ENCODE measurements at places on chromosomes 7 and 10.

GRCh38 chr10:133094286-133094685 is 6.6 kb downstream of the ADGRA1 start:
- no peak for DNase-seq

- DNase-seq, result no peak
Measured at GRCh38 chr7:151186640-151187408, at the start of gene ASB10. Gene ASB10 (minus strand): TSS chr7:151187250. CDS start chr7:151187130, 120 bp downstream.

- no peak for DNase-seq
Measured at GRCh38 chr7:144784943-144785342, 50.9 kb downstream of the TPK1 start.

- DNase-seq, result no peak
Measured at GRCh38 chr7:20597339-20597738, 18.1 kb upstream of the ABCB5 start.

GRCh38 chr10:131722121-131722520 is 178.7 kb upstream of the PPP2R2D start:
- no peak for DNase-seq

DNA sequence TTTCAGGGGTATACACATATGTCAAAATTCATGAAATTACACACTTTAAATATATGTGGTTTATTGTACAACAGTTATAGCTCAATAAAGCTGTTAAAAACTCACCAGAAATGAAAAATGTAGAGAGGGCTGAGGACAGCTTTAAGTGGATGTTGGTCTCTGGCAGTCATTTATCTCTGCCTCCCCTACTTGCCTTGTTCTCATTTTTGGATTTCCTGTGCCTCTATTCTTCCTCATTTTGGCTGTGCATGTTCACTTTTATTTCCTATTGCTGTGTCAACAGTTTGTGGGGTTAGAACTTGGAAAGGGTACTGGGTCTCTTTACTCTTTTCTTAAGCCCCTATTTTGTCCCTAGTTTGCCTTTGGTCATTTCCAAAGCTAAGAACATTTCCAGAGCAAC is 18.6 kb upstream of the MEST start:
- DNase-seq, result no peak

GRCh38 chr10:35780970-35781642 is 139.0 kb upstream of the FZD8 start:
- no peak for DNase-seq

DNA sequence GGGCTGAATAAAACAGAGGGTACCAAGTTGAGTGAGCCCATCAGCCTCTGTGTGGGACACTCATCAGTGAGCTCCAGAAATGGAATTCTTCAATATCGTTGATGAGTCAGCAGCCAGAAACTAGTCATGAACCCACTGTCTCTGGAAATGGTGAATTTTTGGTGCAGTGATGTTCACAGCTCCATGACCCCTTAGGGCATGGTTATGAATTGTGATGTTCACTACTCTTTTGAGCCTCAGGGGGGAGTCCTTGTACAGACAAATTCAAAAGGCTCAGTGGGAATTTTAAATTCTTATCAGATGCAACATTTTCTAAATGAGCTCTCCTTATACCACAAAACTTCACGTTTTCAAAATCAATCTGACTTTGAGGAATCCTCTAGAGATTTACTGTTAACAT is 335.7 kb downstream of the PHTF2 start:
- DNase-seq, result no peak

DNA sequence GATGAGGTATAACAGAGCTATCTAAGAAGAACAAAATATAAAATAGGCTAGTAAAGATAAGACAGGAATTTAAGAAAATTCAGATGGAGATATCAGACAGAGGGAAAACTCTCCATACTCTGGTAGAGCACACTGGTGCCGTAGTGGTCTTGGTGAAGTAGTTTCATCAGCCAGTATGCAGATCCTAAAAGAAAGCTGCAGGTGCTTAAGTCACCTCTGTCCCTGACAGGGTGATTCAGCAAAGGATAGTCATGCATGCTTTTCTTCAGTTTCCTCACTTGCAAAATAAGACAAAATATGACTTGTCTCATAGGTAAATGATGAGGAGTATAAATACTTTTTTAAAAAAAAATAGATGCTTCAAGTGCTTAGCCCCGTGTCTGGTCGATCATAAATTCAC is 794.9 kb downstream of the TNS3 start:
- no peak for DNase-seq

DNA sequence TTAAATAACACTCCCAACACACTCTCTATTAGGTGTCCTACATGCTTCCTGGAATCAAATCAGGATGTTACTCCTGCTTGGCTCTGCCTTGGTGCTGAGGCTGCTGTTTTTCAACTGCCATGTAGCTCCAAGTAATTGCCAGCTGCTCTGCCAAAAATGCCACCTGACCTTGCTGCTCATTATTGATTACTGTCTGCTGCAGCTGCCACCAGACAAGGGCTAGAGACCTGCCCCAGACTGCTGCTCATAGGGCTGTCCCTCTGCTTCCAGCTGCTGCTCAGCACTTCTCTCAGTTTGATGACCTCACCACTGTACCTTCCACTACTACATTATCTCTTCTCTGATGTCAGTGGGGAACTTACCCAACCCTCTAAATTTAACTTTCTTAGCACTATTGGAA is 102.5 kb downstream of the PCLO start:
- no peak for DNase-seq

- no peak for DNase-seq
Measured at GRCh38 chr10:28774051-28774995, 97.0 kb downstream of the BAMBI start.

- no peak for DNase-seq
Measured at GRCh38 chr7:41005374-41005901, 697.5 kb downstream of the INHBA start.

- no peak for DNase-seq
Measured at GRCh38 chr10:123139521-123140163, 3.9 kb downstream of the HMX3 start.

- DNase-seq, result no peak
Measured at GRCh38 chr7:16891874-16892643, 10.3 kb upstream of the AGR3 start.

DNA sequence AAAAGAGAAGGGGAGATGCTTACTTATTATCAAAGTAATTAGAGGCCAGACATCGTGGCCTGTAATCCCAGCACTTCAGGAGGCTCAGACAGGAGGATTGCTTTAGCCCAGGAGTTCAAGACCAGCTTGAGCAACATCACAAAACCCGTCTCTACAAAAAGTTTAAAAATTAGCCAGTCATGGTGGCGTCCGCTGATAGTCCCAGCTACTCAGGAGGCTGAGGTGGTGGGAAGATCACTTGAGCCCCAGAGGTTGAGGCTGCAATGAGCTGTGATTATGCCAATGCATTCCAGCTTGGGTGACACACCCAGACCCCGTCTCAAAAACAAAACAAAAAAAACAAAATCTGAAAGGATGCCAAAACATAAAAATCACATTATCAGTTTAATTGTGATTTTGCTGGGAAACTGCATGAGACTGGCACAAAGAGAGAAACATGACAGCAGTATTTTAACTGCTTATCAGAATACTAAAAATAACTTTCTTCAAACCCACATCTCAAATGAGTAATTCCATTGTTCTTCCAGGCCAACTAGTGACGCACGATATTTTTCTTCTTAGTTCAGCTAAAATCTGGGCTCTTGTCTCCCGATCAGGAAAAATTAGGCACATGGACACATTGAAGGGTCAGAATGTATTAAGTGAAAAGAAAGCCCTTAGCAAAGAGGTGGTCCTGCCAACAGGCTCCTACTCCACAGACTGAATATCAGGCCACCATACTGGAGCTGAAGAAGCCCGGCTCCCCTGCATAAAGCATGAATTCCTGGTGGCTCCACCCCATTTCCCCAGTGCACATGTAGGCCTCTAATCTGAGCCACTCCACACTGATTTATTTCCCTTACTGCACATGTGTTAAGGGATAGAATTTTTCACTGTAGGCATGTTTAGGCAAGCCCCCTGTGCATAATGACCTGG is 9.6 kb upstream of the CCM2 start:
- DNase-seq, result no peak

DNA sequence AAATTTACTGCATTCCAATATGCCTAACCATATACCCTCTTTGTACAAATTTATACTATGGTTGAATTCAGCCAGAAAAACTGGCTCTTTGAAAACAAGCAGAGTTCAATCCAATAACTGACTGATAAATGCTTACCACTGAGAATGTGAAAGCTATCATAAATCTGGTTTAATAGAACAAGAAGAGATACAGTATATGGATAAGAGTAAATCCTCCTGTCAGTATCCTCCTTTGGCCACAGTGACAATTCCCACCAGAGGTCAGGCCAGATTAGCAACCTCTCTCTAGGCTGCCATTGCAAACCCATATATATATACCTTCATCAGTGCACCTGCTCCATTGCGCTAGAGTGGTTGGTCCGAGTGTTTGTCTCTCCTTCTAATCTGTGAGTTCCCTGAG is 647.2 kb downstream of the GRM8 start:
- DNase-seq, result no peak

DNA sequence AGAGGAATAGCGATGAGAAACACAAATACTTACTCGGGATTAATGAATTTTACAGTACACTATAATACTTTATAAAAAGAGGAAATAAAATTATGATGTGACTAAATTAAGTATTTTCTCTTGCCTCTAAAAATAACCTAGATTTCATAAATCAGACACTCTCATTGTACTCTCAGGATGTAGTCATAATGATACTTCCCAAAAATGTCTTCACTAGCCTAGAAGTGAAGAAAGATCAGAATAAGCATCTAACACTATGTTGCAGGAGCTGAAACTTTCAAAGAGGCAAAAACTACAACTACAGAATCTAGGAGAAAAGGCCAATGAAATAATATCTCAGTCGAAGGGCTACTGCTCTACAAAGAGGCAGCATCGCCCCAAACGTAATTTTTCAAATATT is 49.4 kb downstream of the DNAJC1 start:
- no peak for DNase-seq

- DNase-seq, result no peak
Measured at GRCh38 chr10:61975391-61975932, 74.0 kb downstream of the ARID5B start.

DNA sequence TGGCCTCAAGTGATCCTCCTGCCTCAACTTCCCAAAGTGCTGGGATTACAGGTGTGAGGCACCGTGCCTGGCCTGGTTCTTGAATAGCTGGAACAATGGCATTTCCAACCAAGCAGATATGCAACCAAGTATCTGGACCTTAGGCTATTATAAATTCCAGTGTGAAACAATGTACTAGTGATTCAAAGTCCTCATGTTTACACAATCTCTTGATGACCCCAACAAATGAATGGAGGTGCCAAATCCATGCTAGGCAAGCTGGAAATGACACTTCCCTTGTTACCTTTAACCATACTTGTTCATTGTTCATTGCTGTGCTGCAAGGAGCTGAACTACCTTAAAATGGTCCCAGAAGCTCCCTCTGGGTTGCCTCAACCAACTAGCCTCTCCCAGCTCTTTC is 282.2 kb upstream of the KLF14 start:
- no peak for DNase-seq

GRCh38 chr10:110034596-110034995 is 26.8 kb downstream of the ADD3 start:
- DNase-seq, result no peak

GRCh38 chr7:30923009-30923773 is 11.5 kb downstream of the AQP1 start:
- no peak for DNase-seq

GRCh38 chr10:36116040-36116439 is 473.9 kb upstream of the FZD8 start:
- no peak for DNase-seq

DNA sequence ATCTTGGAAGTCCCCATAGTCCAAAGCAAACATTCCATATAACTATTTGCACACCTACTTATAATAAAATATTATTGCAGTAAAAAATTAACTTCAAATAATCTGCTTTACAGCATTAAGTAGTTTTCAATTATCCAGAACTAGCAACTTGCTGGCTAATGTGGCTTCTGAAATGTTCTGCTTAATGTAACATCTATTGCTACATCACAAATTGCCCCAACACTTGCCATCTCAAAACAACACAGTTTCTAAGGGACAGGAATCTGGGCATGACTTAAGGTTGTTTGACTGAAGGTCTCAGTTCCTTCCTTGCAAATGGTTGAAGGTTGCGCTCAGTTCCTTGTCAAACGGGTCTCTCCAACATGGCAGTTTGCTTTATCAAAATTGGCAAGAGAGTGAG is 378.5 kb upstream of the SEMA3C start:
- no peak for DNase-seq

- DNase-seq, result peak; percentile 35
Measured at GRCh38 chr10:124652701-124653100, 91.5 kb downstream of the FAM53B start.

DNA sequence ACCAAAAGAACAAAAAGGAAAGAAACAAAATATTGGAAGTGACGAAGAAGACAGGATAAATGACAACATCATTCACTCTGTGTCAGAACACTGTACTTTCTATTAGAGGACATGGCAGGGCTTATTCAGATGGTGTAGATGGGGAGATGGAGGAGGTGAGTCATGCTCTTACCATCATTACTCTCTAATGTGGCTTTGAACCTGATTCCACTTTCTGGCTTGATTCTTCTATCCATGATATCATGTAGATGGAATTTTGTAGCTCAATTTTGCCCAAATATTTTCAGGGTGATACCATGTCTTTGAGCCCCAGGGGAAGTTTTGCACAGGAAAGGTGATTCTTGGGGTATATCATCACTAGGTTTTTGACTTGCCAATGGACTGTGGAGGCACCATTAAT is 91.7 kb downstream of the CFAP58 start:
- no peak for DNase-seq

DNA sequence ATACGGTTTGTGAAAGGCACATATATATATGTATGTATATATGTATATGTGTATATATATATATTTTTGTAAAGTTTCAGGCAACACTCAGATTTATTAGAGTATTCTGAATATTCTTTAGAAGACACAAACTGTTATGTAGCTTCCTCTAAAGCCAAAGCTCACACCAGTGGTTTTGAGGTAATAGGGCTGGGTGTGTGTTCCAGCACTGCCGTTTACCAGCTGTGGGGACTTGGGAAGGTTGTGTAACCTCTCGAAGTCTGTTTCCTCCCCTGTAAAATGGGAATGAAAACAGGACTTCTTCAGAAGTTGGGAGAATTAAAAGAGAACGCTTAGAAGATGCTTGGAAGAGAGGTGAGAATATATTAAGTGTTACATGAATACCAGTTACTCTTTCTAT is 94.8 kb downstream of the PRPF18 start:
- DNase-seq, result no peak

Measured in hematopoietic multipotent progenitor cell treated with erythropoietin and hydrocortisone succinate and interleukin-3 and kit ligand, for 15 days (in vitro differentiated cells).